Effector memory CD4-positive, alpha-beta T cell (primary cell): ENCODE measurements at places on chromosomes 7 and 10.

- no peak for DNase-seq
Measured at GRCh38 chr10:93392121-93392520, 90.0 kb downstream of the MYOF start.

DNA sequence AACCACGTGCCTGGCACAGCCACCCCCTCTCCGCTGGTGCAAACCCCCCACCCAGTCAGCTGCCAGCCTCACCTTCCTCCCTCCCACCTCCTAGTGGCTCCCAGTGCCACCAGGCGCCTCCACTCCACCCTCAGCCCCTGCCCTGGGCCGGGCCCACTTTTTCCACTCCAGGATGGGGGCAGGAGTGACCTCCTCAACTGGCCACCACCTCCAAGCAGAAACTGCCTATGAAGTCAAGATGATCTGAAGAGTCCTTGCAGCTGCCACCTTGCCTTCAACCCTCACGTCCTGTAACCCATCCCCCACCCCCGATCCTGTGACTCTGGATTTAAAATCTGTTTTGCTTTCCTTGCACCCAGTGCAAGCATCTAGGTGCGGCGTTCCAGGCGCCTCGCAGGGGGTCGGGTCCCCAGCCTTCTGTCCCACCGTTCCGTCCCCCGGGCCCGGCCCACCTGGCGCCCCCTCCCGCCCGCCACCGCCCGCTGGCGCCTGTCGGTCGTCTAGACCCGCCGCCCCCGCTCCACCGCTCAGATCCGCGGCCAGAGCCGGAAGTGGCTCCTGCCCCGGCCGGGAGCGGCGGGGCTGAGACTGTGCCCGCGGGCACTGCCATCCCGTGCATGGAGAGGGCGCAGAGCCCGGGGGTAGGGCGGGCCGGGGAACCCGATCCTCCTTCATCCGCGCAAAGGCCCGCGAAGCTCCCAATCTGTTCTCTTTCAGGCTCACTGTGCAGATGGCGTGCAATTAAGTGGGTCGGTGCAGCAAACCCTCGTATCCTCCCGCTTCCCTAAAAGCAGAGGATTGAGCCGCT is 51.2 kb upstream of the GTF2I start:
- no peak for DNase-seq

DNA sequence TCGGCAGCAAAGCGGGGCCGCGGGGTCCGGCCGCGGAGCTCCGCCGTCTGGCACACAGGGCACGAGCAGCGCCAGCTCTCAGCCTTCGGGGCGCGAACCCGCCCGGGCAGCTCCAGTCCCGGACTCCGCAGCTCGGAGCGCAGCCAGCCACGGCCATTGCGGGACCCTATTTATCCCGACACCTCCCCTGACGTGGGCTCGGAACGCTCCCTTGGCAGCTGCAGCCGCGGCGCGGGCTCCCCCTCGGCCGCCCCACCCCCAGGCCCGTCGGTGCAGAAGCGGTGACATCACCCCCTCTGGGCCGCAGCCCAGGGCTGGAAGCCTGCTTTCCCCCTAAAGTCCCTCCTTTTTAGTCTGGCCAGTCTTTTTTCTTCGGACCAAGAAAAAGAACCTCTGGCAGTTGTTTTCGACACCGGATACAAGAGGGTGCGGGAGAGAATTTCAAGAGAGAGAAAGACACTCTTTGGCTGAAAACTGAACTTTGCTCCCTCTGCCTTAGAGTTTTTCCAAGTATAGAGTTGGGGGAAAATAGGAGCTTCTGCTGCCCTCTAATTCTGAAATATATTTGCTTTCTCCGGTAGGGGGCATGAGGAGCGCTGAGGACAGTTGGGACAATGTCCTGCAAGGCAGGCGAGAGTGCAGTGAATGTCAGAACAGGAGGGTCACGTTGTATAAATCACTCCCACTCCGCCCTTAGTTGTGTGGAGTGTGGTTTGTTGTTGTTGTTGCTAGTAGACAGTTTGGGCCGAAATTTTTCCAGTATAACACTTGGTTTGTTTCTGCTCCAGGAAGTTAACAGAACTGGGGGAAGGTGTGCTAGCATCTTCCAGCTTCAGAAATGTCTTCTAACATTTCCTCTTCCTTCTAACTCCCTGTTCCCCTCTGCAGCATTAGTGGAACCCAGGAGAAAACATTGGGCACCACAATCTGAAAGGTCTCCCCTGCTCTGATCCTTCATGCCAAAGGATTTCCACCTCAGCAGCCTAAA is at the start of gene SFRP4:
TSS of gene SFRP4 (minus strand) at position 145 of the 988 bp plus-strand sequence. CDS start 280 bp downstream, outside the sequence.
- no peak for DNase-seq

- DNase-seq, result no peak
Measured at GRCh38 chr7:7922684-7923385, 45.8 kb upstream of the GLCCI1 start.

DNA sequence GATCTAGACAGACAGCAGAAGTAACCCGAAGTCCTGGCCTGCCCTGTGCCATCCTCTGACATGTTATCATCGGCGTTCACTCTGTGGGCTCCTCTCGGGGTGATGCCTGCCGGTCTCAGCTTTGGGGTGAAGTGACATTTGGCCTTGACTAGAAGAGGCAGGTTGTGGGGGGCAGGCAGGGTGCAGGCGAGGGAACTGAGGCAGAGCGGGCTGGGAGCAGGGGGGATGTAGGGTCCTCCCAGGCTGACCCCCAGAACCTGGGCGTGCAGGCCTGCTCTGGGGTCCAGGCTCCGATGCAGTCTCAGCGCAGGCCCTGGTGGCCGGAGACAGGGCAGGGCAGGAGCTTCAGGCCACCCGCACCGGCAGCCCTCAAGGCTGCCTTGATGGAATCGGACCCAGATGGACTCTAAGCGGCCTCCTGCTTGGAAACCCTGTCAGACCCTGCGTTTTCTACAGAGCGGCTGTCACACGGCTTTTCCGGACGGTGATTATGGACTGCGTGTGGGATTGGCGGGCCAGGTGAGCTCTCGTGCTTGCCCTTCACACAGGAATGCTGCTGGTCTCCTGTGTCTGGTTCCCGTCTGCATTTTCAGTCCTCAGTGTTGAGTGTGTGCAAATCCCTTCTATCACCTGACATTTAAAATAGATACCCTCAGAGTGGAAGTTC is 842 bp upstream of the JAKMIP3 start:
- DNase-seq, result no peak

GRCh38 chr10:72274213-72274729 is 547 bp downstream of the DDIT4 start:
- DNase-seq, result no peak

GRCh38 chr10:7580520-7580919 is 86.2 kb downstream of the ITIH5 start:
- no peak for DNase-seq

- no peak for DNase-seq
Measured at GRCh38 chr7:86411814-86412213, 231.9 kb upstream of the GRM3 start.

- DNase-seq, result no peak
Measured at GRCh38 chr7:114718861-114719260, 203.0 kb upstream of the MDFIC start.

GRCh38 chr10:96645191-96645721 is 58.4 kb upstream of the TM9SF3 start:
- no peak for DNase-seq

- no peak for DNase-seq
Measured at GRCh38 chr7:118153551-118154177, 30.3 kb upstream of the LSM8 start.

GRCh38 chr7:103124429-103124979 is 24.4 kb downstream of the NAPEPLD start:
- no peak for DNase-seq

- DNase-seq, result no peak
Measured at GRCh38 chr7:92648067-92648466, 57.9 kb upstream of the FAM133B start.

GRCh38 chr7:35570937-35571336 is 124.0 kb downstream of the HERPUD2 start:
- no peak for DNase-seq

GRCh38 chr7:108314049-108314448 is 142.2 kb downstream of the NRCAM start:
- no peak for DNase-seq

GRCh38 chr7:12635830-12636229 is 51.6 kb upstream of the ARL4A start:
- no peak for DNase-seq

DNA sequence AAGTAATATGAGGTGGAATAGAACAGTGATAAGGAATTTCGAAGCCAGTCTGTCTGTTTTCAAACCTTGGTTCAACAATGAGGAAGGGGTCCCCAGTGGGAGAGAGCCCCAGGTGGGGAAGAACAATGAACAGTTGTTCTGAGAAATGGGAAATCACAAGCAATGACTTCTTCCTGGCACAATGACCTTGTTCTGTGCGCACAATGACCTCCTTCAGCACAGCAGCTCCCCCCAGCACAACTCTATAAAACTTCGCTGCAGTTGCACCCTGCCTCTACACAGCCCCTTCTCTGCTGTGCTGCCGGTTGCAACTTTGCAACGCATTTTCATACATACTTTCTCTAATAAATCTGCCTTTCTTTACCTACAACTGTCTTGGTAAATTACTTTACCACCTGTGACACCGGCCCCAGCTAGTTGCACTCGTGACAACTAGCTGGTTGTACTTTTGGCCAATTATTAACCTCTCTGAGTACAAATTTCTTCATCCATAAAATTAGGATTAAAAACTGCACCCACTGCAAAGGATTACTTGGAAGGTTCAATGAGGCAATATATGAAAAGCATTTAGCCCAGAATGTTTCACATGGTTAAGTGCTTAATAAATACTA is 40.5 kb downstream of the ASB4 start:
- DNase-seq, result no peak

DNA sequence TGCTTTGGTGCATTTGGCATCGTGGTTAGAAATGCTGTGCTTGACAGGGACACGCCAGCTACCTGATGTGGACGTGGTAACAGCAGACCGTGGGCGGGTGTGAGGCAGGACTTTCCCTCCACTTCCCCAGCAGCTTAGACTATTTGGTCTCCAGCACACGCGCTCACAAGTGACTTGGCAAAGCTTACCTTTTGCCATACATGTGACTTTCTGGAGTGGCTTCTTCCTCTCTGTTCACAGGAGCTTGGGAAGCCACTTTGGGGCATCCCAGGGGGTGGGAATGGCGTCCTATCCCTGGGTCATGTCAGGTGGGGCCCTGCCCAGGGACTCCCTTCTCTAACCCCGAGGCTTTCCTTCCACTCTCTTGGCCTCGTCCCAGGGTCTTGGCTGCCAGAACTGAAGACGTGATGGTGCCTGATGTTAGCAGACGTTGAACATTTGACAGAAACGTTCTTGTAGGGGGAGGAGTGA is 228.7 kb upstream of the KLF6 start:
- DNase-seq, result no peak

DNA sequence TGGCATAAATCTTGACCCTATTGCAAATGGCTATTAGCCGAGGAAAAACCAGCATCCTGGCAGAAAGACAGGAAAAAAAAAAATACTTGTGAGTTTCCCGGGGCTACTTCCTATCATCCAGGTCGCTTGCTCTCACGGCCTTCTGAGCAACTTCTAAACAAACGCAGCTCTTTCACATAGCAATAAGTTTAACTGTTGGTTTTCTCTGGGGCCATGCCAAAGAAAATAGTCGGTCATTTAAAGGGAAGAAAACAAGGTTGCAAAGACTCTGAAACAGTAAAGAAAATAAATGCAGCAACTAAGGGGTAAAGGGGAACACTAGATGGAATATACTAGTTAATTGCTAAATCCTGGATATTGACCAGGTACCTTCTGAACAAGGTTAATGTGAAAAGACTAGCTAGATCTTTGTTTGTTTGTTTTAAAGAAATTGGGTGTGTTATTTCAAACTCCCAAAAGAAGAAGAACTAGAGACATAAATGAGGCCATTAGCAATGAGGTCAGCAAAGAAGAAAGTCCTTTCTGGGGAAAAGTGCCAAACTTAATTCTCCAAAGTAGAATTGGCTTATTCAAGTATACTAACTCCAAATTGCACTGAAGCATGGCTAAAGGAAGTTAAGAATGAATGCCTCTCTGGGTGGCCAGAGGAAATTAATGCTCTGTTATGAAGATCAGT is 54.2 kb downstream of the SLC39A12 start:
- DNase-seq, result no peak
